ENCODE measurements at places on chromosomes 6 and 20.

- no peak for DNase-seq
Measured at GRCh38 chr20:59603781-59604541, at the start of gene PHACTR3. PHACTR3 (plus strand) TSS chr20:59604540; CDS start chr20:59605015, 475 bp downstream.

GRCh38 chr6:25972902-25973301 is 10.3 kb downstream of the TRIM38 start:
- DNase-seq: no peak

GRCh38 chr6:47670851-47671250 is 27.5 kb upstream of the ADGRF4 start:
- DNase-seq: no peak

DNA sequence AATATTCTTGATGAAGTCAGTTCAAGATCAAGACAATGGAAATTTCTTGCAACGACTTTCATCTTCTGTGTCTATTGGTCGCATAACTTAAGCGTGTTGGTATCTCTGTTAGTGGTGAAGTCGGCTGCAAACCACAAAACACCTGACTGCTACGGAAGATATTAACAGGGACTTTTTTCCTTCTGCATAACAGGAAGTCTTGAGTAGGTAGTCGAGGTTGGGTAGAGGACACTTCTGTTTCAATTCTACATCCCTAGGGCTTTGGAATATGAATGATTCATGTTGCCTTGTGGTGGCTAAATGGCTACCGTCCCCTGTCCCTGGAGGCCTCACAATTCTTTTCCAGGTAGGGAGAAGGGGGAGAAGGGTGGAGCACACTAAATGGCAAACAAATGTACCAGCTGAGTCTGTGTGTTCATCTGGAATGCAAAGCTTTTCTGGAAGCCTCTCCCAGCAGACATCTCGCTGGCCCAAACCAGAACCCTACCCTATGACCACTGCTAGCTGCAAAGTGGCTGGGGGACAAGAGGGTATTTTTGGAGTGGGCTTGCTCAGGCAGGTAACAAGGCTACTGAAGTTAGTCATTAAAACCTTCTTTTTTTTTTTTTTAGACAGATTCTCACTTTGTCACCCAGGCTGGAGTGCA is 34.6 kb upstream of the NKX2-2 start:
- peak; percentile 93 for DNase-seq

DNA sequence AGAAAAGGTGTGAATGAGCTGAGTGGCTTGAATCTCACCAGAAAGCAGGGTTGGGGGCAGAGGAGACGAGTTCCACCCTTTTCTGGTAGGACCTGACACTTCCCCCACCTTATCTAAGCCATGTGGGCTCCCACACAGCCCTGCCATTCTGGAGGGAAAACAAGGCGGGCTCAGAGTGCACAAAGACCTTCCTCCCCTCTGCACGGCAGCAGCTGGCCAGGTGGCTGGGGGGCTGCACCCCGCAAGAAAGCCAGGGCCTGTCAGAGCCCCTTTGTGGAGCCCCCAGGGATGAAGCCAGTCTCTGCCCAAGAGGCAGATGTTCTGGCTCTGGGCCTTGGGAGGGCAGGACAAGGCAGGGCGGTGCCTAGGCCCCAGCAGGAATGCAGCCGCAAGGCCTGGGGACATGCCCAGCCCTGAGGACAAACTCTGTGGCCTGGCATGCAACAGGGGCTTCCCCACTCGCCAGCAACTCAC is 48.4 kb upstream of the DSN1 start:
- DNase-seq: no peak

DNA sequence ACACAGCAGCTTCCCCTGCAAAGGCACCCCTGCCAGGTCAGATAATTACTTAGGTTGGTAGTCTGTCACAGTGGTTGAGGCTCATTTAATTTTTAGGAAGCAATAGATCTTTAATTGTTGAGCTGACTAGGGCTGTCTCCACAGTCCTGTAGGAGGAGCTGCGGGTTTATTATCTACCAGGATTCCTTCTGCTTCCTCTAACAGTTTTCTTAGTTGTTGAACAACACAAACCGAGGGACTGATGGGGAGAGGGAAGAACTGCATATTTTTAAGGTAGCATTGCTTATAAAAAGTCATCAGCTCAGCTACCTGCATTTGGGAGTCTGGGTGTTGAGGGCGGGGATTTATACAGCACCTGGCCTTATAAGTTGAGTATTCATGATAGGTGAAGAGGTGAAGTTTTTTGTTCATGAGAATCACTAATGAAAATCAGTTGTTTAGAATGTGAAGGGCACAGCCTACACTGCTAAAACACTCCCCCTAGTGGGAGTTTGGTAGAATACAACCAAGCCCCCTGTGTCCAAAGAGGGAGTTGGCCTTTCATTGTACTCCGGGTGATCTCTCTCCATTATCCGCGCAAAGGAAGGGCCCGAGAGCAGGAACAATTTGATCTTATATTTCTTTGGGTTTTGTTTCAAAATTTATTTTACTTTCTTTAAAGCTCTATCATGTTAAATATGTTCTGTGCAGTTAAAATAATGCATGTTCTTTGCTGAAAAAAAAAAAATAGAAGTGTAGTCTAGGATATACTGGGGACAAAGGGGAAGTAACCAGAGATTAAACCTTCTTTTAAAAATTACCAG is 69.6 kb downstream of the SSR1 start:
- peak; percentile 71 for DNase-seq

GRCh38 chr6:143449714-143450452 is 612 bp downstream of the ADAT2 start:
- peak; percentile 26 for DNase-seq

DNA sequence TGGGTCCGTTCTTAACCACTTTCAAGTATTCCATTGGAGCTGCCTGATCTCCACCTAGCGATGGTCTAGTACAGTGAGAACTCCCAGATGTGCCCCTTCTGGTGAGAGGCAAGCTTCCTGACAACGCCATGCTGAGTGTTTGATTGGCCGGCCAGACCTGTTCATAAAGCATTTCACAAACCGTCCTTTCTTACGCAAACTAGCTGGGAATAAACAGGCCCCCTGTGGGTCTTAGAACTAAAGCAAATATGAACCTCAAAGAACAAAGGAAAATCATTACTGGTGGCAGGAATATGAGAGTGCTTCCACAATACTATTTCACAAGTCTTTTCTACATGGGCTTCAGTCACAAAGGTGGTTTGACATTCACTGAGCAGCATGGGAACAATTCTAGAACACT is 15.6 kb upstream of the GCNT2 start:
- no peak for DNase-seq

GRCh38 chr6:31157513-31158139 is at the start of gene CCHCR1:
CCHCR1 (minus strand) TSS chr6:31157802; CDS start chr6:31157600, 202 bp downstream.
- no peak for DNase-seq

DNA sequence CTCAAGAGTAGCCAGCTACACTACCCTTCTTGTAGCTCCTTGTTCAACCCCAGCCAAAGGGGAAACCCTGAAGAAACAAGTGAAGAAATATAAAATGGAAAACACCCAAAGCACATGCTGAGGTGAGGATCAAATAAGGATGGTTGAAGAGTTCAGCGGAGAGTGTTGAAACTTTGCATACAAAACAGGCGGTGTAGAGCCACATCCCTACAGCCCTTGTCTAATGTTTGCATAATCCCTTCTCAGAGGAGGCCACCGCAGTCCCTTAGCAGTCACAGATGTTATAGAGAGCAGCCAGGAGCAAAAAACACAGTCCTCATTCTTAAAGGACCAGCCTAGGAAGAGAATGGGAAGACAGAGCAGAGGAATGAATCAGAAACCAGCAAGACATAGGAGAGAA is 350.7 kb upstream of the SASH1 start:
- no peak for DNase-seq

DNA sequence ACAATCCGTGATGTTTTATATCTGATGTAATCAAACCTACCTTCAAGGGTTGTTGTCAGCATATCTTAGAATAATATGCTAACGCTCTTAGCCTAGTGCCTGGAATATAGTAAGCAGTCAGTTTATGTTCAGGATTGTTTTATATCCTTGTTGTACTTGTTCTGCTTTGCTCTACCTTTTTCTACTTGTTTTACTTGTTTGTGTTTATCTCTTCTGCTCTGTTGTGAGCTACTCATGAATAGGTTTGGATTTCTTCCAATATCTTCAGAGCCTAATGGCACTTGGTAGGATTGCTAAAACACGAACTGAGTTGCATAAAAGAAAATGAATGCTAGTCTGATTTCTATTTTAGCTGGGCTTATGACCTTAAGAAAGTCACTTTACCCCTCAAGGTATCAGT is 40.1 kb downstream of the DNAH8 start:
- no peak for DNase-seq

- no peak for DNase-seq
Measured at GRCh38 chr6:37323580-37323979, 30.2 kb upstream of the RNF8 start.

DNA sequence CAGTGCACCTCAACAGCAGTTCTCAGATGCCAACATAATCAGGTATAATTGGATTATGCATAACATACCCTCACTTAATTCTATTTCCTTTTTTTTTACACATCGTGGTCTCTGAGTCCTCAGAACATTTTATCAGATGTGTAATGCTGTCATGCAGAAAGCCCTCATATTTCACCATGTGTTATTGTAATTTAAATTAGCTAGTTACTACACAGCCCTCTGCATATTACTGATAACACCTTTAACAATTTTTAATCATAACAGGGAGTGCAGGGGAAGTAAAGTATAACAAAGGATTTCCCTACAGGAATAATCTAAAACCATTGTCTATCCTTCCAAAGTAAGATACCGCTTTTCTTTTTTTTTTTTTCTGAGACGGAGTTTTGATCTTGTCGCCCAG is 91.9 kb upstream of the CCDC28A start:
- DNase-seq: no peak

- DNase-seq: no peak
Measured at GRCh38 chr6:46287681-46288080, 116.9 kb upstream of the ENPP5 start.

- no peak for DNase-seq
Measured at GRCh38 chr6:14567842-14568241, 450.3 kb downstream of the CD83 start.

DNA sequence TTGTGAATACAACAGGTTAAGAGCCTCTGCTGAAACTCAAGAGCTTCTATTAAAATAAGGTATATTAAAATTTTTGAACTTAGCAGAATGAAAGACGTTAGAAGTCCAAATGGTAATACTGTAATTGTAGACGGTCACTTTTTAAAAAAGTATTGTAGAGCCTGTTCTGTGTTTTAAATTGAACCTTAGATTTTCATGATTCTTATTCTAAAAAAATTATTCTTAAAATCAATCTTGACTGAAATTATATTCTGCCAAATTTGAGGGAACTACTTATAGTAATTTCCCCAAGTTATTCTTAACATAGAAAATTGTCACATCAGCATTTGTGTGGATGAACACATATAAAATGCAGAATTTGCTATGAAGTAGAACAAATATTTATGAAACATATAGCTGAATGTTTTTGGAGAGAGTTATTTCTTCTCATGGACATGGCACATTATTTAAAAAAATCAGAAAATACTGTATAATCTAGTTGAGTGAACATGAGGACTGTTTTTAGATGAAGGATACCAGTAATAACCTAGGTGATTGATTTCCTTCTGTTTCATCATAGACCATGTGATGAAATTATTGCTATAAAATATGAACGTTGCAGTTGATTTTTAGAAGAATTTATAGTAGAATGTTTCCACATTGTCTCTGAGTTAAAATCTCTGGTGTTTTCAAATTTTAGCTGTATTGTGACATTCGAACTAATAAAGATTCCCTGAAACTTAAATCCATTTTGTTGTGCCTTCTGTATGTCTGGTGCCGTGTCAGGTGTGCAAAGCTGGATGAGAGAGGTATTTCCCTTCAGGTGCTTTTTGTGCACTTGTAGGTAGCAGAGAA is 2.8 kb downstream of the TBPL1 start:
- DNase-seq: no peak

- DNase-seq: no peak
Measured at GRCh38 chr6:35230950-35231349, 17.2 kb downstream of the SCUBE3 start.

- DNase-seq: no peak
Measured at GRCh38 chr6:33324125-33324524, 6.6 kb upstream of the ZBTB22 start.

GRCh38 chr20:38873050-38873581 is 53.1 kb upstream of the FAM83D start:
- peak; percentile 91 for DNase-seq

DNA sequence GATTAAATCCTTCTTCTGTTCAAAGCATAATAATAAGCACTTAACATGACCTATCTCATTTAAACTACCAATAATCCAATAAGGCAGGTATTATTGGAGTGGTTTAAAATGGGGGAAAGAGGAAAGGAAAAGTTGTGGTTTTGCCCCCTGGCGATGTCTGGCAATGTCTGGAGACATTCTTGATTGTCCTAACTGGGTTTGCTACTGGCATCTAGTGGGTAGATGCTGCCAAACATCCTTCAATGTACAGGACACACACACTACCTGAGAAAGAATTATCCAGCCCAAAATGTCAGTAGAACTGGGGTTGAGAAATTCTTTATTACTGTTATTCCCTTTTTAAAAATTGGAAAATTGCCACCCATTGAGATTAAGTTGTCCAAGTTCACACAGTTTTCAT is 25.2 kb upstream of the SRSF6 start:
- no peak for DNase-seq

DNA sequence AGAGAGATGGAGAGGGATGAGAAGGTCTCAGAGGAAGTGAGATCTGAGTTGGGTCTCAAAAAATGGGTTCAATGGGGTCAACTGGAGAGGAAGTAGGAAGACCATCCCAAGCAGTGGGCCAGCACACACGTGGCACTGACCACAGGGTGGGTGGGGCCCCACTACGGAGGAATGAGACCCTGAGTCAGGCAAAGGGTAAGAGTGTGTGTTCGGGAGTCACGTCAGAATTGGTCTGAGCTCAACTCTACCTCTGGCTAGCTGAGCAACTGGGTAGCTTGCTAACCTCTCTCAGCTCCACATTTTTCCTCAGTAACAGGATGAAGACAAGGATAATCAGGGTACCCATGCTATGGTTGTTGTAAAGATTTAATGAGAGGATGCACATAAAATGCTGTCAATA is 79.0 kb downstream of the TRERF1 start:
- DNase-seq: no peak

- DNase-seq: no peak
Measured at GRCh38 chr20:1669304-1669703, 11.7 kb upstream of the SIRPG start.

DNA sequence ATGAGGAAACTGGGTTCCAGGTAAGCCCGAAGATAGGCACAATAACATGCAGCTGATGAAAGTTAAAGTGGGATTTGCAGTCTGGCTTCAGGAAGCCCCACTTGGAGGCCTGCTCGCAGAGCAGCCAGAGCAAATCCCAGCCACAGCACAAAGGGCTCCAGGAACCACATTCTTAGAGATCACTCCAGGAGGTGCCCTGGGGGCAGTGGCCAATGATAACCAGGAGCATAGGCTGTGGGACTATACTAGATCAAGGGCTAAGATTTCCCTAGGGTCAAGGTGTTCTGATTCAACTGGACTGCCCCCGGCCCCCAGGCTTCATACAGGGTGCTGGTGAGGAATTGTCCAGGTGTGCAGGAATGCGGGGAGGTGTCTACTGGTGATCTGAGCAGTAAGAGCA is 133.9 kb upstream of the PTPRT start:
- DNase-seq: no peak

- no peak for DNase-seq
Measured at GRCh38 chr6:158409451-158409850, 97.2 kb downstream of the TULP4 start.
